ENCODE measurements at places on chromosomes 12 and 14. TPM values are rescaled to one million over a fixed set of nuclear protein-coding genes. Genes with fewer than 3 reads are reported as not detected.

- no peak for DNase-seq
These were observed 22.1 kb downstream of the PSMC1 start for GRCh38 chr14:90278199-90279175.

- no peak for DNase-seq
These were observed 145.3 kb downstream of the TTLL5 start for GRCh38 chr14:75806352-75806832.

DNA sequence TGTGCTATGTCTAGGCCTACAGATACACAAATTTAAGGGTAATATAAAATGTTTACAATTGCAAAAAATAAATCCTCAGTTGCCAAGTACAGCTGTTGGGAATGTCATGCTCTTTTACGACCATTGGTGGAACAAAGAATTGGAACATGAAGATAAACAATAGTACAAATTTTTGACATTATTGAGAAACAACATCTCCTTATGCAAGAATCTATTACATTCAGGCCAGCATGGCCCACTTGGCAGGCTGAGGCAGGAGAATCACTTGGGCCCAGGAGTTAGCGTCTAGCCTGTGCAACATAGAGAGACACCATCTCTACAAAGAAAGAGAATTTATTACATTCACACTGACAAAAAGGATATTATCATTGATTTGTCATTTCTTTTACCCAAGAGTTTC, 135.9 kb upstream of the NTF3 start:
- no peak for DNase-seq

DNA sequence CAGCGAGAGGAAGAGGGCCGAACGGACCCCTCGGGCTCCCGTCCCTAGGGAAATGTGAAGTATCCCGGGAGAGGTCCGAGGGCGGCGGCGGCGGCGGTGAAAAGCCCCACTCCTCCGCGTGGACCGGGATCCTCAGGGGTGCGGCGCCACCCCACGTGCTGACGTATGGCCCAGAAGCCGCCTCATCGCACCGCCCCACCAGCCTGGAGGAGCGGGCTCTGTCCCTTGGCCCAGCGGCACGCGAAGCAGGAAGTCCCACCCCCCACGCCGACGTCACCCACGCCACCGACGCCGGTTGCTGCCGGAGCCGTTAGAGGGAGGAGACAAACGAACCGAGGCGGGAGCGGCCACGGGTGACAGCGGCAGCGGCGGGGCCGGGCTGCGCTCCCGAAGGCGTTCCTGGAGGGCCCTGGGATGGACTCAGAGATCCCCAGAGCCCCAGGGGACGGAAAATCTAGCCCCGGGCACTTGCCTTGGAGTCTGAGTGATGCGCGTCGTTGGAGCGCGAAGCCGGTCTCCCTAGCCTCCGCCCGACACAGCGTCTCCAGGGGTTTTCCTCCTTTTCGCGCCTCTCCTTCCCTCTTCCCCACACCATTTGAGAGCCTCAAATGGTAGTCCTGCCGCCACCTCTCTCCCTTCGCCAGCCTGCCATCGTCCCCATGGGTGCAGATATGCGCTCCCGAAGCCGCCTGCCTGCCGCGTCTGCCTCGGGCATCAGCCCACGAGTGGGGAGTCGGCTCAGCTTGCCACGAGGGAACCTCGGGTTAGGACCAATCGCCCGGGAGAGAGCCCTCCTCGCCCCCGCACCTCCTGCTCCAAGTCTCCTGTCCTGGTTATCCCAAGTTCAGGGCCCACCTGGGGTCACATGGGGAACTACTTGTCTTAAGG, at the start of gene CEP83:
Gene CEP83 (minus strand): TSS at position 140 of the 888 bp plus-strand sequence. CDS start 47,377 bp downstream, outside the sequence.
- peak; percentile 42 for DNase-seq

DNA sequence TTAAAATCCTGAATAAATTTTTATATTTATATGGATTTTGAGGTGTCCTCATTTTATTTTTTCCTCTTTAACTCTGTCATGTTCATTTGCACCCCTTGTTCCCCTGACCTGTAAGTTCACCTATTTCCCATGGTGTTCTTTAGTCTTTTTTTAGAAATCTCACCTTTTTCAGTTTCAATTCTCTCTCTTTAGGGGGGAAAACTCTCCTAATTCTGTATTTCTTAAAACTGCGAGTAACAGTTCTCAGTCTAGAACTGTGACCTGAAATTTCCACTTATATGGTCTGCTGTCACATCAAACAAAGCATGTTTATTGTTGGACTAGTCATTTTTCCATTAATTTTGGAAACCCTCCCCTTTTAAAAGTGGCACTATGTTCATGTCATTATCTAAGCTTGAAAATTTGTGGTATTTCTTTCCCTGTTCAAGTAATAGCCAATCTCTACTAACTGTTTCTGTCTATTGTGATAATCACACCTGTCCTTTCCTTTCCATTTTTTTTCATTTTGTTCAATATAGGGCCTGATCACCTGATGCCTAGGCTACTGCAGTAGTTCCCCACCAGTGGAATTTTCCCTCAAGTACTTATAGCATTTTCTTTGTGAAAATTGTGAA, 14.0 kb upstream of the FBXO33 start:
- no peak for DNase-seq

DNA sequence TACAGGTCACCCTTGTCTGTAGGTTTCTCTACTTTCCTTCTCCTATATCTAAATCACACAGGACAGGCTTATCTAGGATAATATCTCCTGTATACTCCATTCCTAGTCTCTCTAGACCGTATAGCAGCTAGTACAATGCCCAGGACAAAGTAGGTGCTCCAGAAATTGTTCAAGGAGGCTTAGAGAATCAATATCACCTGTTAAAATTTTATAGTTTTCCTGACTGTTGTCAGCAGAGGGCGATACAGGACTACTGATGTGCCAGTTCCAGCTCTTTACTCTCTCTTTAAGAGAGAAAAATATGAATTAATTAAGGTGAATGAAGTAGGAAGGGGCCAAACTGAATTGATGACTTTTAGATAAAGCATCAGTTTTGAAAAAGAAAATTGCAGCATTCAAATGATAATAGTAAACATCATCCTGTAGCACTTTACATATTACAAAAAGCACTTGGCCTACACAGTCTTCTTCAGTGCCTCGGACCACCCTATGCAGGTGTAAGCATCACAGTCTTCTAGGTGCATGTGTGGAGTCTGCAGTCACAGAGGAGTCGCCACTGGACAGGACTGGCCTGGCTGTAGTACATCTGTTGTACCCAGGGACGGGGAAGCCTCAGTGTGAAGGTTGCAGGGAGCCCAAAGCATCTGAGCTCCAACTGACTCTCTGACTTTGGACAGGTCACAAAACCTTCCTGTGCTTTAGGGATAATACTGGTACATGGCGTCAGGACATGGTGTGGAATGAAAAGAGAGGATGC, 61.9 kb upstream of the MAX start:
- no peak for DNase-seq

DNA sequence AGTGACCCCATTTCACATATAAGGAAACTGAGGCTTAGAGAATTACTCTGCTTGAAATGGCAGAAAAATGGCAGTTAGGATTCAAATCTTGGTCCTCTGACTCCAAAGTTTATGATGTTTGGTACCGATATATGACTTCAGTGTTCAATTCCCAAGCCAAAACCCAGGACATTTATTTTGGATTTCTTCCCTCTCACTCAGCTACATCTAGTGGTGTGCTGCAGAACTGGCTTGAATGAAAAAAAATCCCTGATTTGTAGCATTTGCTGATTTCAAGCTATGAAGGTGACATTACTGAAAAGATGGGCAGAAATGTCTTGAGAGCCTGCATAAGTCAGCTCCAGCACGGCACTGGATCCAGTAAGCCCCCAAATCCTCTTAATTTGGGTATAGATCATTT, 106.4 kb downstream of the EFCAB11 start:
- DNase-seq = no peak

- DNase-seq = no peak
These were observed 1122.1 kb upstream of the SEL1L start for GRCh38 chr14:82655770-82656169.

DNA sequence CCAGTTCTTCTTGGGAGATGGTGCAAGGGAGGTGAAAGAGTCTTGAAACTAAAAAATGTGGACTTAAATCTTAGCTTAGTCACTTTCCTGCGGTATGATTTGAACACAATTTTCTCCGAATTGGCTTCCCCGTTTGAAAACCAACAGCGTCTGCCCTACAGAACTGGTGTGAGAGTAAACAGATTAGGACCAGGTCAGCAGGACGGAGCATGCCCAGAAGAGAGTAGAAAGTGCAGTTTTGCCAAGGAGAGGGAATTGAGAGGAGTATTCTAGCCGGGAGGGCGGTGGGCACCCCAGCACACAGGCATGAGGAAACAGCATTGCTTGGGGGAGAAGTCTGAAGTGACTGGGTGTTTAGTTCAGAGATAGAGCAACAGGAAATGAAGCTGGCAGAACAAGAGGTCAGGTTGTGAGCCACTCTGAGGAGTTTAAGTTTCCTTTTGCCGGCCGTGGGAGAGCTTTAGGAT, 927.1 kb downstream of the VRK1 start:
- no peak for DNase-seq

DNA sequence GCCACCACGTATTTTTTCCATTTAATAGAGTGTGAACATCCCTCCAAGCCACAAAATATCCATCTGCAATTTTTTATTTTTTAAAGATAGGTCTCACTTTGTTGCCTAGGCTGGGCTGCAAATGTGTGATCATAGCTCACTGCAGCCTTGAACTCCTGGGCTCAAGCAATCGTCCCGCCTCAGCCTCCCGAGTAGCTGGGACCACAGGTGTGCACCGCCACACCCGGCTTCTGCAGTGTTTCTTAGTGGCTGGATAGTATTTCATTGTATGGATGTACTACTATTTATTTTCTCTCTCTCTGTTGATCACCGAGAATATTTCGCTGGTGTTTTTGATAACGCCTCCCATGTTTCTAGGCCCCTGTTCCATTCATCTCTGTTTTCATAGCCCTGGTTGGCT, 17.5 kb downstream of the MLXIP start:
- no peak for DNase-seq

- no peak for DNase-seq
These were observed 65.9 kb downstream of the DDX51 start for GRCh38 chr12:132078190-132078589.

DNA sequence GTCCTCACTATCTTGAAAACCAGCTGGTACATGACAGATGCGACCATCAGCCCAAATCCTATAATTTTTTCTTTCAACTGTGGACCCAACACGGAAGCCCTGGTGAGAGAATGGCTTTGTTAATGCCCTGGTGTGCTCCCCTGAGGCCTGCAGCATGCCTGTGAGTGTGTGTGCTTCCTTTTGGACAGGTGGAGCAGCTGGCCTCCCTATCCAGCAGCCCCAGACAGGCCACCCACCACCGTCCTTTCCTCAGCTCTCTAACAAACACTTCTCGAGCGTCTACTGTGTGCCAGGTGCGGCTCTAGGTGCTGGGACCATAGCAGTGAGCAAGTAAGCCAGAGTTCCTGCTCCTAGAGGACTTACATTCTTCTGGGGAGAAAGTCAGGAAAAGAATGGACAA, 78.9 kb upstream of the GZMB start:
- DNase-seq = no peak

GRCh38 chr12:47367912-47368537, 288.3 kb upstream of the AMIGO2 start:
- no peak for DNase-seq

GRCh38 chr14:72758420-72758819, 135.5 kb downstream of the DPF3 start:
- DNase-seq = no peak

- DNase-seq = no peak
These were observed 504.9 kb downstream of the DIO2 start for GRCh38 chr14:79706382-79706781.

DNA sequence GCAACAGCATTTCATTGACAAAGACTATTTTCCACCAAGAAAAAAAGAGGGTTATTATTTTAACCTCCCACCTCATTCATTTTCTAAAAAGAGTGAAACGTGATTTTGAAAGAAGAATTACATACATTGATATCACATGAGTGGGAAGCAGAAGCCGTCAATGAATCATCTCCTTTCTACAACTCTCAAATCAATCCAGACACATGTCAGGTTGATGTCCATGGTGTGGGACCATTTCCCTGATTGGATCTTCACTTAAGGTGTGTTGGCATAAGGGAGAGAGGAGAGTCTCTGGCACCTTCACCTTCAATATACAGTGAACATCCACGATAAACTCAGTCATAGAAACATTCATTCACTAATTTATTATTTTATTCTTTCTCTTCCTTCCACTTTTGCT, 1095.1 kb downstream of the BCL11B start:
- no peak for DNase-seq

- DNase-seq = no peak
These were observed 130.3 kb upstream of the FUT8 start for GRCh38 chr14:65281991-65282895.

DNA sequence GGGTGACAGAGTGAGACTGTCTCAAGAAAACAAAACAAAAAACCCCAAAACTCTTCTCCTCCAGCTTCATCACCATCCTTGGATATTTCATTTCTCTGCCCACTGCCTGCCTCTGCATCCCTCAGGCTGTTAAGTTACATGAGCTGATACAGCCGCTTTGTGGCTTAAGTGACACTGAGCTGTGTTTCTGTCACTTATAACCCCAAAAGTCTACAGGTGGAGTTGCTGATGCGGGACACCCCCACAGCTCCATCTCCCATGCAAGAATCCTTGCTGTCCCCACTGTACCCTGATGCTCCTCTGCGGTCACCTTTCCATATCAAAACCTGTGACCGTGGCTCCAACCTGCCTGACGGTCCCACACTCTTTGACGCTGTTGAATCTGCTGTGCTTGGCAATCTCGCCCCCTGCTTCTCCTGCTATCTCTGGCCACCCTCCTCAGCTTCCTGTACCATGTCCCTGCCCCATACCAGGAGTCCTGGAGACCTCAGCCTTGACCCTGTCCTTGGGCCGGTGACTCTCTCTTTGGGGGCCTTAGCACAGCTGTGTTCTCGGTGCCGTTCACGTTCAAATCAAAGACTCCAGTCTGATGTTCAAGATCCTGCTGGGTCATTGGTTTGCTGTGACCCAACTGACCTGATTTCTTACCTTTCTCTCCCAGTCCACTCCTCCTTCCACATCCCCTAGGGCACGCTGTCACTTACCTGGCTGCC, 20.3 kb downstream of the HVCN1 start:
- no peak for DNase-seq

- no peak for DNase-seq
These were observed 167.2 kb downstream of the FSCB start for GRCh38 chr14:44339862-44340261.

GRCh38 chr12:53602176-53602864, 23.9 kb downstream of the ATF7 start:
- no peak for DNase-seq

- DNase-seq = no peak
These were observed 66.6 kb downstream of the GALNT8 start for GRCh38 chr12:4786795-4787194.

GRCh38 chr14:34038358-34039057, 87.6 kb upstream of the EGLN3 start:
- no peak for DNase-seq

- DNase-seq = no peak
These were observed 104.7 kb upstream of the RTL1 start for GRCh38 chr14:101008196-101008595.

Gene RPL10L
- total RNA-seq = not detected

Gene ITGB7
- 0.98 TPM for total RNA-seq

Gene LTBR
- total RNA-seq = 3.1 TPM

Gene NFATC4
- total RNA-seq = 0.36 TPM

Gene ATL1
- total RNA-seq = 1.5 TPM

Gene MYO1A
- total RNA-seq = not detected

Gene PRB2
- not detected for total RNA-seq

Gene ESR2
- not detected for total RNA-seq

Gene FMNL3
- 25.7 TPM for total RNA-seq

Gene BCL7A
- 14.5 TPM for total RNA-seq

Gene CLEC1A
- total RNA-seq = 0.41 TPM

Gene SP1
- total RNA-seq = 81.0 TPM

Gene KRT78
- total RNA-seq = not detected

Gene FITM1
- 0.46 TPM for total RNA-seq
